Central memory CD8-positive, alpha-beta T cell (primary cell): ENCODE measurements at places on chromosomes 16 and 17.

DNA sequence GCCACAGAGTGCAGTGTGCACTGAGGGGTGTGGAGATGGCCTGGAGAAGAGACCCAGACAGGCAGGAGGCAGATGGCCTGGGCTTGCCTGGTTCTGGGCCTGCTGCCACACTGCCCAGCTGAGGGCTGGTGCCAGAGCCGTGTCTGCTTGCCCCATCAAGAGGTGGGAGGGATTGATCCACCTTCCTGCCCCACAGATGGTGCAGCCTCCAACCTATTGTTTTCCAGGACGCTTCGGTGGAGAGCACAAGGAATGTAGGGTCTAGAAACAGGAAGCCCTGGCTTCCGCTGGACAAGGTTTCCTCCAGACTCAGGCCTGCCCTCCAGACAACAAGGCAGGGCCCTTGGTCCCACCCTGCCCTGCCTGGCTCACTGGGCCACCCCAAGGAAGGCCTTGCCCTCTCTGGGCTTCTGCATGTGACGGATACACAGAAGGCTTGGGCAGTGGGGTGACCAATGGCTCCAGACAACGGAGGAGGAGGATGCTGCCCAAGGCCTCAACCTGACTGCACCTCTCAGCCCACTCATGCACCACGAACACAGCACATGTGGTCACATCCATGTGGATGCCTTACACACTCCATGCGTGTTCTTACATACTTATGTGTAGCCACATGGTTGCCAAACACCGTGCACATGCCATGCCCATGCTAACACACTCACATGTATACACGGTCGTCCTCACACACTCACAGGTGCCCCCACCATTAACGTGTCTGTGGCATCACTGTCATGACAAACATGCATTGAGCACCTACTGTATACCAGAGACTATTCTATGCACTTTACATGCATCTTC, 6.5 kb upstream of the CDH5 start:
- DNase-seq = no peak

GRCh38 chr17:3738562-3739295, 15.0 kb downstream of the HASPIN start:
- peak; percentile 44 for DNase-seq

GRCh38 chr17:57817299-57817698, 32.5 kb downstream of the MRPS23 start:
- DNase-seq = no peak

- DNase-seq = no peak
Observed at GRCh38 chr17:11493936-11494335, 104.3 kb upstream of the DNAH9 start.

DNA sequence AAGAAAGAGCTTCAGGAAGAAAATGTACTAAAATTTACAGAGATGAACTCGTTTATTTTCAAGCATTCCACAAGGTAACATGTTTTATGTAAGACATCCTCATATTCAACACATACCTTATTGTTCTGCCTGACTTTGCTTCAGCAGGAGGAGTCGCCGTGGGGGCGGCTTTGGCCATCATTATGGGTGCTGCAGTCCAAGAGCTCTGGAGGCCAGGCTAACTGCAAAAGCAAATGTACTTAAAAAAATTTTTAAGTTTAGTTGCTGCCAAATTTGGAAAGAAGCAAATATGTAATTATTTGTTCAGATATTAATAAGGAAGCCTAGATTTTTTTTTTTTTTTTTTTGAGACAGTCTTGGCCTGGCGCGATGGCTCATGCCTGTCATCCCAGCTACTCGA, 4.1 kb upstream of the SPG7 start:
- DNase-seq = no peak

- DNase-seq = no peak
Observed at GRCh38 chr17:15662681-15663080, 21.4 kb downstream of the TRIM16 start.

GRCh38 chr17:80409626-80410025, 5.3 kb upstream of the ENDOV start:
- no peak for DNase-seq

GRCh38 chr16:52697971-52698370, 151.0 kb upstream of the TOX3 start:
- DNase-seq = no peak
